ENCODE measurements at places on chromosomes 2 and 18.

- no peak for DNase-seq
Measured at GRCh38 chr2:99648178-99648844, 158.5 kb upstream of the REV1 start.

DNA sequence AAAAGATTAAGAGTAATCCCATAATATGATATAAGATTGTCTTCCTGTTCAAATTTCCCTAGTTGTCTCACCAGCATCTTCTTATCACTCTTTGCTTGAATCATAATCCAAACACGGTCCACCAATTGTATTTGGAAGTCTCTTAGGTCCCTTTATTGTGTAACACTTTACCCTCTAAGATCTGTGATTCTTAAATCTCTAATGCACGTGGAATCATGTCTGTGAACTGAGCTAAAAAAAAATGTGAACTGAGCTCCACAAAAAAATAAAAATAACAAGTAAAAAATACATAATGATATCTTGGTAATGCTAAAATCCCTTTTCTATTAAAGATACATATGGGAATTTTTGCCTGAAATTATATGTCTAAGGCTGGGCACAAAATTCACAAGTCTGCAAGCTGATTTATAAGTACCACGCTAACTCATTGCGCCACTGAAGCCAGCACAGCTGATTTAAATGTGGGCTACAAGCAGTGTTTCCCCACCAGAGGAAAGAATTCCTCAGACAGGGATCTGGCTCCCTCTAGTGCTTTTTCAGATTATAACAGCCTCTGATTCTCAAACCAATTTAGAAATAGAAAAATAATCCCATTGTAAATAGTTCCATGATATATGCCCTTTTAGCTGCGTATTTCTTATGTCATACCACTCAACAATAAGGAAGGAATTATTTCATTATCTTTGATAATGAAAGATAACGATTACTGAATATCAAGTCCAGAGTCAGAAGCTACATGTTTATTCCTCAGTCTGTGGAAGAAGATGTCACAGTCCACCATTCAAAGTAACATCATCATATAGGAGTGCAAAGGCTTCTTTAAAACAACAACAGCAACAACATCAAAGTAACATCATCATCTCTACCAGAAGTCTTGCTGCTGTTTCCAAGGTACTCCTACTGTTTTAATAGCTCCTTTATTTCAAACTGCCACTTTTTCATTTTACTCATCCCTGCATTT, 22.9 kb downstream of the RBM43 start:
- peak; percentile 54 for DNase-seq

- DNase-seq: no peak
Measured at GRCh38 chr2:181872178-181872577, 19.4 kb upstream of the ITPRID2 start.

DNA sequence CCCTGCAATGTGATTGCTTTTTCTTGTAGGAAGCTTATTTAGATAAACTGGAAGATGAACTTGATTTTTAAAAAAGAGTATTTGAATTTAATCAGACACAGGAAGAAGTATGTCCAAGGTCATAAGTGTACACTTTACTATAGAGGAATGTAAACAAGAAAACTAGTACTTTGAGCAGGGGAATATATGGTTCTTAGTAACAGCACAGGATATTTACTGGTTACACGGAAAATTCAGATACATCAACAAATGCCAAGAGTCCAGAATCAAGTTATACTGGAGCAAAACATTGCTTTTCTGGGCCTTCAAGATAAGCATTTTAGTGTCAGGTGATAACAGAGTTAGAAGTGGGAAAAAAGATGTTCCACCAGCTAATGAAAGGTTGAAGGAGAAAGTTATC, 75.5 kb downstream of the EFEMP1 start:
- no peak for DNase-seq

DNA sequence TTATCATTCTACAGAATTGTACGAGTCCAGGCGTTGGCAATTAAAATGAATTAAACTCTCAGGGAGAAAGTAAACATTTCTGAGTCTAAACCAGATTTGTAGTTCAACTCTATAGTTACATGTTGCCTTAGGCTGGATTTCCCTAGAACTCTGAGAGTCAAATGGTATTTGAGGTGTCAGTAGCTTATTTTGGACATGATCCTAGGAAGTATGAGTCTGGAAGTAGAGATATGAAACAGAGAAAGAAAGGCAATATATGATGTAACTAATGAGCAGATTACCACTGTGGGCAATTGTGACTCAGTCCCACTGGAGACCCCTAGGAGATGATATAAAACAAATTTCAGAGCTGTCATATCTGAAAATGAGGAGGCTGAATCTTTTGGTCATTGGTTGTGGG, 199.1 kb upstream of the UBE2E3 start:
- DNase-seq: no peak

DNA sequence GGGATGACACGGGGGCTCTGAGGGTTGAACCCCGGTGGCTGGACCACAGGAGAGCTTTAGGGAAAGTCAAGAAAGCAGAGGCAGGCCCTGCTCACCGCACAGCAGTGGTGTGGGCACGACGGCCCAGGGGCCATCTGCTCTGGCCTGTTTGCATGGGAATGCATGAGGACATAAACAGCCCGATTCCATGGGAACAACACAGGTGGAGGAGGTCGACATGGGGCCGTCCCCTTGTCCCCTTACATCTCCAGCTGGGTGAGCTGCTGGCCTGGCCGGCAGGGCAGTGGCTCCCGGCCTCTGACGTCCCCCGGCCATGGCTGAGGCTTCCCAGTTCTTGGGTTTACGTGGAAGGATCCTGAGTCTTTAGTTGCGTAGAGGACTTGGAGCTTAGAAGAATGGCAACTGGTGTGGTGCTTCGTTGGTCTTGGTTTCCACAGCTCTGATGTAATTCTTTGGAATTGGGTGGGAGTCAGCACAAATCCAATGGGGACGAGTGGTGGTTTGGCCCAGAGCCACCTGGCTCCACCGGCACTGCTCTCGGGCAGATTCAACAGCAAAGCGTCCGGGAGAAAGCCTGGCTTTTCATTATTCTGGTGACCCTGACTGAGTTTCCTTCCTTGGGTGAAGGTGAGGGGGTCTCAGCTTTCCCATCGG, 98.3 kb upstream of the HDAC4 start:
- no peak for DNase-seq

DNA sequence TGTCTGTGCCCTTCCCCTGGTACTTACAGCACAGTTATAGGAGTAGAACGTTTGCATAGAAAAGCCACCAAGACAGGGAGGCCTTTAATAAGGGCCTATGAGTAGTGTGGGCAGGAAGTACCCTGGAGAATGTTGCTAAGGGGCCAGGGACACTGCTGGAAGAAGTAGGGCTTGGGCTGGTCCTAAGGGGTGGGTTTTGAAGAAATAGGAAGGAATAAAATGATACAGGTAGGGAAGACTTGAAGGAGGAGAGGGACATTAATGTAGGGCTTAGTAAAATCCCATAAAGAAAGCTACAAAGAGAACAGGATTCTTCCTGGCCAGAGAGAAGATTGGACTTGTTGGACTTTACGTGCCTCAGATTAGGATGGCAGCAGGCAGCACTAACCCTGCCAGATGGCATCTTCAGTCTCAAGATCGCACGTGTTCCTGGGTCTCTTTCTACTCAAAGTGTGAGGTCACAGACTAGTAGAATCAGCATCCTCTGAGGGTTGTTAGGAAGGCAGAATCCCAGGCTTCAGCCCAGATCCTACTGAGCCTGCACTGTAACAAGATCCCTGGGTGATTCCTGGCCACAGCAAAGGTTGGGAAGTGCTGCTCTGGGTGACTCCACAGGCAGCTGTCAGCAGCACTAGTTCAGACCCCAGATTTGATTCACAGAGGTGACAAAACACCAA, 39.2 kb downstream of the EPAS1 start:
- DNase-seq: no peak

GRCh38 chr2:158932131-158932645, 36.3 kb upstream of the TANC1 start:
- no peak for DNase-seq

DNA sequence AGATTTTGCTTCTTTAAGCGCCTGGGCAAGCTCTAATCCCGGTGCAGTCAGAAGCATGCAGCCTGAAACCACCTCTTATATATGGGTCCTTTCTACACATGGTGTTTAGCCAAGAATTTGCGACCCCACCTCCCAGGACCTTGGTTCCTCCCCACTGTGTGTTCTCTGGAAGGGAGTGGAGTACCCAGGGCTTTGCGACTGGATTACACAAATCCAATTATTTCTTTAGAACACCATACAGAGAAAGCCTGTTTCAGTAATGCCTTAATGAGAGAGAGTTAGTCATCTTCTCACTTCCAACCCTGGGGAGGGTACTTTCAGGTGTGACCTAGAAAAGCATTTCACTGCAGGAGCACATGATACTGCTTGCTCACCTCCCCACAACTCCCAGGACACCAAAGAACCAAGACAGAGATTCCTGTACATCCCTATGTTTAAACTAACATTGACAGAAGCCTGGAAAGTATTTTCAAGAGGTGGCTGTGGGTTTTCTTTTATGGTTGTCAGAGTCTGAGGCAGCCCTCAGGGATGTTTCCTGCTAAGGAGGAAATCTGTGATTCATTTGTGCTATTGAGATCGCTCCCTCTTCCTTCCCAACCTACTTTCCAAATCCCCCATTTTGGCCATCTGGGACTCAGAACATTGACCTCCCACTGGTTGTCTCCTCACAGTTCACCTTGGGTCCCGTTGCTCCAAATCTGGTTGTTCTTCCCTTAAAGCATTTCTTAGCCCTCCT, at the start of gene CAPN14:
CAPN14 (minus strand) TSS at position 51 of the 736 bp plus-strand sequence. CDS start 12,068 bp downstream, outside the sequence.
- DNase-seq: no peak

DNA sequence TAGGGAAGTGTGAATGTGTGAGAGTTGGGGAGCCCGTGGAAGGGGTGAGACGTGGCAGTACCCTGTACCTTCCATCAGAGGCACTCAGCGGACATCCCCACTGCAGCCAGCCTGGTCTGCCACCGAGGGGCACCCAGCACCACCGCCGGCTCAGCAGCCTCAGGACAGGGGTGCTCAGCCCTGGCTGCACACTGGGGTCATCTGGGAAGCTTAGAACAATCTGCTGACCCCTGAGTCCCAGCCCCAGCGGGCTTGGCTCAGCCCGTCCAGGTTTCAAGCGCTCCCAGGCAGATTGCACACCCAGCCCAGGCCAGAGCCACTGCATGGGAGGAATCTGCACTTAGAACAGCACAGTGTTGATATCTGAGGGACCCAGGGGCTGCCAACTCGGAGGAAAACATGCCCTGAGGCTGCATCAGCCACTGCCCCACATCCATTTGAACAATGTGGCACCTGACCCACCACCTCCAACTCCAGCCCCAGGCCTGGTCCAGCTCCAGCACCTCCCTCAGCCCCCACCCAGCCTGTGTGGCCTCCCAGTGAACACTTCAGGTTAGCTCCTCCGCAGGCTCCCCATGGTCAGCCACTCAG, 147.1 kb upstream of the OTOS start:
- no peak for DNase-seq

DNA sequence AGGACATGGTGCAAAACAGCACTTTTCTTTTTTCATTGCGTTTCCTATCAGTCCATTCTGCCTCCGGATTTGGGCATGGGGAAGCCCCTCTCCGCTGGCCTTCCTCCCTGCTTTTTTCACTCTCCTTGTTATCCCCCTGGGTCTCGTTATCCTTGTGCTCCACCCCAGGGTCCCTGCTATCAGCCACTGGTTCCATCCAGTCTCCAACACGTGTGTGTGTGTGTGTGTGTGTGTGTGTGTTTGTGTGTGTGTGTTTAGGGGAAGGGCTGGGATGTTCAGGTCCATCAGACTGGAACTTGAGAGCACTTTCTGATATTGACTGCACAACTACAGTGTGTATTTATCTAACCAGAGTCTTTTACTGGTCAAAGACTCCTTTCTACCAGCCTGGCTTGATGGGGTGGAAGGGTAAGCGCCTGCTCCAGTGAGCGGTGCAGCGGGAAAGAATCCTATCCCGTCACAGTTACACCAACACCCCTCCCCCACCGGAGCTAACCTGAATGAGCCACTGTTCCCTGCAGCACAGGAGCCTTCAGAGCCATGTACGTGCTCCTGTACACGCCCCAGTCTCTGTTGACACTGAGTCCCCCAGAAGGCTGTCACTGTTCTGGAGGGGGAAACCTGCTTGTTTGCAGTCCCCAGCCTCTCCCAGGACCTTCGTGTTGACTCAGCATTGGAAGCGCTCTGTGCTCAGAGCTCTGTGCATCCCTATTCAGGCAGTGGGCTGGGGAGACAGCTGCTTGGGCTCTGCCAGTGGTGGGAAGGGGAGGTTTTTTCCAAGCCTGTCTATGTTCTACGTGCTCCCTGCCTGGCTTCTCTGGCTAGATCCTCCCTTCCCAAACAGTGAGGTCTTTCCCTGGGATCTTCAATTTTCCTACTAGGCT, 4.6 kb downstream of the INHA start:
- DNase-seq: peak; percentile 27

GRCh38 chr2:46748121-46748520, 167.5 kb downstream of the MCFD2 start:
- no peak for DNase-seq

DNA sequence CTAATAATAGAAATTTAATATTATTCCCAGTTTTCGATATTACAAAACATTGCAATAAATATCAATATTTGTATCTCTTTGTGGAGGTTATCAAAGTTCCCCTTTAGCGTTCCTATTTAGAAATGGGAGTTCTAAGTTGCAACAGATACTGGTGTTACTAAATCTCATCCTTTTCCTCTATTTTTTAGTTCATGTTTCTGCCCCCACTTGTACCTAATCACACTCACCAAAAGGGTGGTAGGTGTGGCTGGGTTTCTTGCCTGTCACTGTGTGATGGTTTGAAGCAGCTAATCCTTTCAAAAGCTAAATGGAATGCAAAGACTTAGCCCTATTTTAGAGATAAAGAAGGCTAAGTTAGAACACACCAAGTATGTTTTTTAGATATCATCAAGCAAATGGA, 997.9 kb downstream of the TSN start:
- DNase-seq: no peak

DNA sequence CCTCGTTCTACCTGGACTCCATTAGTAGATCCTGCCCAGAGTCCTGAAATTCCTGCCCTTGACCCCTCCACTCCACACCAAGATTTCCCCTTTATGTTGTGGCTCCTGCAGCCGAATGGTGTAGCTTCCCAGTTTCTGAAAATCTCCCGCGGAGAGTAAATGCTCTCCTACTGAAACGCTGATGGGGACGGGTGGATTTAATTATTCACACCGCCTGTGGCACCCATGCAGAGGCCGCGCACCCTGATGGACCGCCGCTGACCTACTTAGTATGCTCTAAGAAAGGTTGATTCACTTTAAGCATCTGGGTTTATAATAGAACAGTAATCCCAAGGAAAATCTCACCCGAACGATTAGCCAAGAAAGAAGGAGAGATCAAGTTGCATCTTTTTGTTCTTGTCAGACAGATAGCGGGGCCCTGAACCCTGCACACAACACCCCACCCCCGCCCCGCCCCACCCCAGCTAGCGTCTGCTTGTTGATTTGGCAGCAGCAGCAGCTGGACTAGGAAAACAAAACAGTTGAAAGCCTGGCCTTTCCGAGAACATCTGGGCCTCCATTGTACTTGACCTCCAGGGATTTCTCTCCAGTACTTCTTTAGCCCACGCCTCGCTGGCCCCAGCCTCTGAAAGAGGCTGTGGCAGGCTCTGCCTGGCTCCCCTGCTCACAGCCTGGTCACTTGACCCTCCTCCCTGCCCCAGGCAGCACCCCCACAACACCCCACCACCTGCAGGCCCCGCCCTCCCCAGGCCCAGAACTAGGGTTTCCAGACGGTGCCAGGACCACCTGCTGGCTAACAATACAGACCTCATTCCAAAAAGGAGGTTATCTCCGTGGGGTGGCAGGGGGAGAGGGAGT, 53.6 kb downstream of the DPYSL5 start:
- DNase-seq: peak; percentile 89

GRCh38 chr2:216315802-216316603, 56.3 kb downstream of the MARCHF4 start:
- DNase-seq: no peak

Measured in NCI-H2171 (cell line).